ENCODE measurements at places on chromosomes 12 and 14.

DNA sequence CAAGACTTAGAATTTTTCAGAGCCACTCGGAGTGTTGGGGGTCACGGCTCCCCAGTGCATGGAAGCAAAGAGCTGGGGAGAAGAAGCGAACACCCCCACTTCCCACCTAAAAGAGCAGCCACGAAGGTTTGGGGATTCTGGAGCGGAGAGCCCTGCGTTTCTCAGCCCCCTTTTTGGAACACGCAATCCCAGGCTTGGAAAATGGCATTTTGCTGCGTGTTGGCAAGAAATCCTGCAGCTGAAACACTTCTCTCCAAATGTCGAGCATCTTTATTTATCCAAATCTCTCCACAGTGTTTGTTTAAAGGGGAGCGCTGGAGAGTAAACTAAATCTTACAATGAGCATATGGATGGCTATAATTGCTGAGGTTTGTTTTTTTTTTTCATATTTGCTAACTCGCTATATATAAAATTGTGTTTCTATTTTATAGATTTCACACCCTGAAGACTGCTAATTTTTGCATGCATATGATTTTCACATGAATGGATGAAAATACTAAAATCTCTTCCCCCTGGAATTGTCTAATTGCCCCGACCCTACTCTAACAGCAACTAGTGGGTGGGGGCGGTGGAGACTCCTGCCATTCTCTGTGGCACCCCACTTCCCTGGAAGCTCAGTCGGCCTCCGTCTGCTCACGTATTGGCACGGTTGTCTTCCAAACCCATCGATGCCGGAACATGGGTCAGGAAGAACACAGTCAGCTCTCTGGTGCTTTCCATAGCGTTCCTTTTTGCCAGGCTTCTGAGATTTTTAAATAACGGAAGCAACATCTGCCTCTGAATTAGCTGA is 120.5 kb downstream of the GCH1 start:
- H3K4me1 ChIP-seq = peaks cover 33% of the 10 kb centered on the region
- peak; percentile 6 for DNase-seq
- no peak overlapping the region for H3K27ac ChIP-seq
- no peaks in the 10 kb centered on the region for H3K27me3 ChIP-seq
- H3K4me3 ChIP-seq = no peak overlapping the region
- H3K36me3 ChIP-seq = peaks cover 2% of the 10 kb centered on the region

GRCh38 chr14:73472185-73473114 is 14.1 kb upstream of the NUMB start:
- no peaks in the 10 kb centered on the region for H3K27me3 ChIP-seq
- H3K4me3 ChIP-seq = no peak overlapping the region
- no peak for DNase-seq
- H3K27ac ChIP-seq = no peak overlapping the region
- peaks cover 9% of the 10 kb centered on the region for H3K4me1 ChIP-seq

GRCh38 chr12:127431594-127431993 is 835.4 kb upstream of the TMEM132C start:
- H3K4me3 ChIP-seq = no peak overlapping the region
- H3K27me3 ChIP-seq = no peaks in the 10 kb centered on the region
- no peaks in the 10 kb centered on the region for H3K36me3 ChIP-seq
- no peaks in the 10 kb centered on the region for H3K4me1 ChIP-seq
- no peak for DNase-seq

GRCh38 chr12:94980577-94980976 is 22.9 kb downstream of the NDUFA12 start:
- H3K36me3 ChIP-seq = peaks cover 14% of the 10 kb centered on the region
- no peak overlapping the region for H3K27ac ChIP-seq
- H3K4me1 ChIP-seq = peaks cover 18% of the 10 kb centered on the region
- no peak overlapping the region for H3K4me3 ChIP-seq
- H3K27me3 ChIP-seq = no peaks in the 10 kb centered on the region
- DNase-seq = no peak

- DNase-seq = no peak
- no peaks in the 10 kb centered on the region for H3K27me3 ChIP-seq
- peaks cover 30% of the 10 kb centered on the region for H3K36me3 ChIP-seq
- peaks cover 37% of the 10 kb centered on the region for H3K4me1 ChIP-seq
These were observed 25.5 kb downstream of the GCH1 start for GRCh38 chr14:54877015-54877702.

- no peaks in the 10 kb centered on the region for H3K36me3 ChIP-seq
- H3K4me3 ChIP-seq = no peak overlapping the region
- peaks cover 6% of the 10 kb centered on the region for H3K27me3 ChIP-seq
- H3K27ac ChIP-seq = no peak overlapping the region
- no peak for DNase-seq
These were observed 160.1 kb downstream of the NUAK1 start for GRCh38 chr12:105978686-105979085.

GRCh38 chr12:104486943-104487819 is 30.4 kb downstream of the CHST11 start:
- peaks cover 47% of the 10 kb centered on the region for H3K36me3 ChIP-seq
- peaks cover 75% of the 10 kb centered on the region for H3K4me1 ChIP-seq
- peak overlapping the region; percentile 1 for H3K27ac ChIP-seq
- no peak overlapping the region for H3K4me3 ChIP-seq
- no peaks in the 10 kb centered on the region for H3K27me3 ChIP-seq
